ENCODE measurements at places on chromosomes 2 and 18. TPM values are rescaled to one million over a fixed set of nuclear protein-coding genes. Genes with fewer than 3 reads are reported as not detected.
A peak's percentile ranks its signal among the peaks of the same experiment; 100 is the strongest.

DNA sequence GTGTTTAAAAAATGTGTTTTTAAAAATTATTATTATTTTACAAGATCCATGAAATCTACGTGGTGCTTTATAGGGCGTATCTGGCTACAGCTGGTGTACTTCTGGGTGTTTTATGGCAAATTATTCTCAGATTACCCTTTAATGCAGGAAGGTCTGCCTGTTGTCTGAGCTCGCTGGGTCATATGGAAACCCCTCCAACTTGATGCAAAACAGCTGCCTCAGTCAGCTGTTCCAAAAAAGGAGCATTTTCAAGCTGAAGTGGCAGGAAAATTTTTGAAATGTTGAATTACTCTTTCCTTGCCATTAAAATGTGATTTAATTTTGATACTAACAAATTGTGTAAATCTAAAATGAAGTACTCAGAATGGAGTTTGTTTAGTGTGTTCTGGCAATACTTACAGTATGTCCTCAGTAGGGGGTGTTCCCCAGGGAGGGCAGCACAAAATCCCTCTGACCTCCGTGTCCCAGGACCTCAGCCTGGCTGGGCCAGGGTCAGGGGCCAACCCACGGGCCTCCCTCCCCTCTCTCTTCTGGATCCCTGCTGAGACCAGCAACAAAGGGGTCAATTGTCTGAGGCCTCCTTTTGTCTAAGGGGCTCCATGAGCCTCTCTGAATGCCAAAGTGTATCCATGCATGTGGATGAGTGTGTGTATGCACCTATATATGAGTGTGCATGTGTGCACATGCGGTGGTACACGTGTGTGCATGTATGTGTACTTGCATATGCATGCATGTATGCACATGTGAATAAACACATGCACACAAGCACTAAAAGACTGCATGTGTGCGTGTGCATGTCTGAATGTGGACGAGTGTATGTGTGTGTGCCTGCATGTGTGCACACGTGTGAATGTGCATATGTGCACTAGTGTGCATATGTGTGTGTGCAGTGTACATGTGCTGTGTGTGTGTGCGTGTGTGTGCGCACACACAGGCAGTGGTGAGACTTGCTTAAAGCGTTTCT, 105.4 kb downstream of the ACOXL start:
- no peak overlapping the region for H3K27ac ChIP-seq
- no peaks in the 10 kb centered on the region for H3K4me1 ChIP-seq
- H3K27me3 ChIP-seq = no peaks in the 10 kb centered on the region
- no peak overlapping the region for H3K4me3 ChIP-seq
- no peak for DNase-seq

DNA sequence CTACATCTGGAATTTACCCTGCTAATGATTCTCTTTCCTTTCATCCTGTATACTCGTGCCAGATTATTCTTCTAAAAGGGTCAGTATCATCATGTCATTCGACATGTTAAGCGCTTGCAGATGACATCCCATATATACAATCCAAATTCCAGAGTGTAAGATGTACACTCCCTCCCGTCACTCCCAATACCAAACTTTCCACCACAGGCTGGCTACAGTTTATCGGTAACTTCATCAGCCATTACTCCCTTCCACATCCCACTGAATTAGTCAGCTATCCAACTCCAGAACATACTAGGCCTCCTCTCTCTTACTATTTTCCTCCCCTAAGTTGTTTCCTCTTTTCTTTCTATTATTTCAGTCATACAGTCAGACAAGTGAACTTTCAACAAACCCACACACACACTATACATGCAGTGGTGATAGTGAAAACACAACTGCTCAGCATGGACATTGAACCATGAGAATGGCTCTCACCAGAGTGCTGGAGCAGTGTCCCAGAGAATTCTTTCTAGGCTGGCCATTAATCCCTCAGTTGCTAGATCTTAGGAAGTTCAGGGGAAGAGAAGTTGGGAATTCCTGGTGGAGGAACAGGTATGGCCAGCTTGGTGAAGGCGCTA, 10.6 kb upstream of the NMI start:
- H3K4me3 ChIP-seq = no peak overlapping the region
- DNase-seq = no peak
- no peaks in the 10 kb centered on the region for H3K36me3 ChIP-seq
- H3K27ac ChIP-seq = no peak overlapping the region
- no peaks in the 10 kb centered on the region for H3K27me3 ChIP-seq
- no peaks in the 10 kb centered on the region for H3K4me1 ChIP-seq

DNA sequence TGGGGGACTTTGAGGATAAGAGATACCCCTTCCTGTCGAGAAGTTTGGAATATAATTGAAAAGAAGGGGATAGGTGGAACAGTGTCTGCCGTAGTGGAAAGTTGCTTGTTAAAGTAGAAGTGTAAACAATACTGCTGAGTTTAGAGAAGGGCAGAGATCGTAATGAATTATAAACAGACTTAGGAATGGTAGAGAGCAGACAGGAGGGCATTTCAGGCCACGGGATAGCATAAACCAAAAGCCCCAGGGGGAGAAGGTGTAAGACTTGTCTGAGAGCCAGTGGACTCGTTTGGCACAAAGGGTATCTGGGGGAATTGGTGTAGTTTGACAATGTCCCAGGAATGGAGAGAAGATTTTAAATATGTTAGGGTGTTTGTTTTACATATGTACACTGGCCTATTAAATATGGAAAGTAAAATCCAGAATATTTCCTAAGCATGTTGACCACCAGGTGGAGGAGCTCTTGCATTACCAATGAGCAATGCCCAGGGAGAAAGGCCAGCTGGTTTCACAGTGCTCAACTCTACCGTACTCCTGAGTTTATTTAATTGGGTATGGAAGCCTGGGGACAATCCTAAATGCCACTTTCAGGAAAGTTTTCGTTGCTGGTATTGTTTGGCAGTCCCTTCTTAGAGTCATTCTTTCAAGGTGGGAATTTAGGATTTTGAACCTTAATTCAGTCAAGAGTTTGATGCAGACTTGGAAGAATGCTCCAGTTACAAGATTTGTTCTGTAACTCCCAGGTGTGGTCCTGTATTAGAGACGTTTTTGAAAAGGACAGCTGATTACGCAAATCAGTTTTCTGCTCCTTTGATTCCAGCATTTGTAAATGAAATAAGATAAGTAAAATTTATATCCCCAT, 7.5 kb downstream of the COPS8 start:
- peak overlapping the region; percentile 68 for H3K27ac ChIP-seq
- peaks cover 17% of the 10 kb centered on the region for H3K36me3 ChIP-seq
- peaks cover 25% of the 10 kb centered on the region for H3K4me1 ChIP-seq
- H3K4me3 ChIP-seq = no peak overlapping the region
- DNase-seq = peak; percentile 88

- no peaks in the 10 kb centered on the region for H3K36me3 ChIP-seq
- no peak overlapping the region for H3K27ac ChIP-seq
- DNase-seq = no peak
- H3K27me3 ChIP-seq = no peaks in the 10 kb centered on the region
These were observed 238.3 kb upstream of the REV1 start for GRCh38 chr2:99728166-99728565.

DNA sequence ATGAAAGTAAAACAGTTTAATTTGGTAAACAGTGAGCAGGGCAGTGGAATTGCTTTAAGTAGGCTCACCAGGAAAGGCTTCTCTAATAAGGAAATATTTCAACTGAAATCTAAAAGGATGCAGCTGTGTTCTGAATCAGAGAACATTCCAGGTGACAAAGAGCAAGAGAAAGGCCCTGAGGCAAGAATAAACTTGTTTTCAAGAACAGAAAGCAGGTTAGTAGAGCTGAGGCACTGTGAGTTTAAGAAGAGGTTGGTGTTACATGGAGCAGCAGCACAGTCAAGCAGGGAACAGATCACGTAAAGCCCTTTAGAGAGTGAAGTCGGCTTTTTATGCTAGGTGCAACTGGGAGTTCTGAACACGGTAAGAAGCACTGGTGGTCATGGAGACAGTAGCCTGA, 57.0 kb upstream of the SCN1A start:
- H3K36me3 ChIP-seq = no peaks in the 10 kb centered on the region
- no peaks in the 10 kb centered on the region for H3K4me1 ChIP-seq
- no peak overlapping the region for H3K27ac ChIP-seq
- no peaks in the 10 kb centered on the region for H3K27me3 ChIP-seq

PLEK gene
- total RNA-seq = 7.4 TPM

DNA sequence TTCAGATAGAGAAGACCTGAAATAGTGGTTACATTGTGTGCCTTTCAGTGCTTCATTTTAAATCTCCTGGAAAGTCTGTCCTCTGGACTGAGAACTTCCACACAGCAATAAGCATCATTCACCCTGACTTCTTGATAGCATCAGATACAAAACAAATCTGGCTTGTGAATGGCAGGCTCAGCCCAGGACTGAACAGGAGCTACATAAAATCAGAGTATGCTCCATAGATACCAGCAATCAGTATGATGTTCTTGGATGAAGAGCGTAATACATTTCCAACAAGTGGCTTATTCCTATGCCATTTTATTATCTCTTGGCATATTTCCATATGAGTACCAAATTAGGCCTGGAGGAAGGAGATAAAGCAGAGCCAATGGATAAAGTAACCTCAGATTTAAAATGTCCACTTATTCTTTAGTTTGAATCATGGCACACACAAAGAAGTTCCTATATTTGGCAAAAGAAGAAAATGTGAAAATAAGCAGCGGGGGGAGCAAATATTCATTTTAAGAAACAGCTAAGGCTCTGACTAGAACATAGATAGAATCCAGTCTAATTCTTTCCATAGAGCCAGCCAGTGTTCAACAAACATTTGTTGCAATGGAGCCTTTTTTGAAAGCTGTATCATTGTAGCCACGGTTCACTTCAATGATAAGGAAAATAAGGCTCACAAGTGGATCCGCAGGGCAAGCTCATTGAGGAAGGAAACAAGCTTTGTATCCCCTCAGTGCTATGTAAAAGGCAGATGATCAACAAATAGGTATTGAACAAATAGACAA, 230.8 kb upstream of the CHAC2 start:
- H3K27me3 ChIP-seq = no peaks in the 10 kb centered on the region
- no peak overlapping the region for H3K4me3 ChIP-seq
- DNase-seq = no peak
- no peaks in the 10 kb centered on the region for H3K36me3 ChIP-seq
- H3K27ac ChIP-seq = no peak overlapping the region

DNA sequence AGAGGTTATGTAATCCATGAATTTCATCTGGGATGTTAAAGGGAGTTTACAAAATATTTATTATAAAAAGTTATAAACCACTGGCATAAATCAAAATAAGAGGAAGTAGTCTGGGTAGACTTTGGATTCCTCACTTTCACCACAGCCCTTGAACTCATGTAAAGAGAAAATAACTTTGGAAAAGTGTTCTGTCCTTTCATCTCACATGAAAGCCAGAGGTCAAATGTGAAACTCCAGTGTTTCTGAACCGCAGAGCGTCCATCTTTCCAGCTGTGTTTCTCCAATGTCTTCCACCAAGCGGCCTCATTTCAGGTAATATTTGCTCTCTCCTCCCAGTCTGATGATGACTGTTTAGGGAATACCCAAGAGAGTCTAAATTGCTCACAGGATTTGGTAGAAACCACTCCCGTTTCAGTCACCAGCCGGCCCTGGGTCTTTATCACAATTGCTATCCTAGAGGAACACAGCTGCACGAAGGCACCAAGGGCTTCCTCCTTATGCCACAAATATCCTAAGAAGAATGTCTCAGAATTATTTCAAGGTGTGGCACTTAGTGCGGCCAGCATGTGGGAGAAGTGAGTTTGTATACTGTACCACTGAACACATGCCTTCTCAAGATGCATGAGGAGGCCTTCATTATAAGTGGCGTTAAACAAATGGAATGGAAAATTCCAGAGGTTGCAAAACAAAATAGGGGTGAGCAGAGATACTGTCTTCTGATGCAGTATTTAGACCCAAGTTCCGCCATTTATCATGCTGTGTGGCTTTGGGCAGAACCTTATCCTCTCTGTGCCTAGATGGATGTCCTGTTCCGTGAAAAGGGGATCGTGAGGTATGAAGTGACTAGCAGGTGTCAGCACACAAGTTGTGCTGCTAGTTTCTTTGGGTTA, 63.8 kb downstream of the ACTR2 start:
- no peak overlapping the region for H3K27ac ChIP-seq
- H3K27me3 ChIP-seq = no peaks in the 10 kb centered on the region
- H3K4me1 ChIP-seq = no peaks in the 10 kb centered on the region
- no peaks in the 10 kb centered on the region for H3K36me3 ChIP-seq
- no peak overlapping the region for H3K4me3 ChIP-seq
- DNase-seq = no peak

GRCh38 chr2:132414081-132414480, 2.5 kb upstream of the GPR39 start:
- no peaks in the 10 kb centered on the region for H3K27me3 ChIP-seq
- H3K36me3 ChIP-seq = no peaks in the 10 kb centered on the region
- H3K4me1 ChIP-seq = peaks cover 14% of the 10 kb centered on the region

GRCh38 chr2:136376211-136376610, 258.3 kb upstream of the CXCR4 start:
- no peak for DNase-seq
- H3K27ac ChIP-seq = no peak overlapping the region
- no peaks in the 10 kb centered on the region for H3K36me3 ChIP-seq
- H3K4me3 ChIP-seq = no peak overlapping the region
- no peaks in the 10 kb centered on the region for H3K4me1 ChIP-seq
- no peaks in the 10 kb centered on the region for H3K27me3 ChIP-seq

SLC4A5 gene
- total RNA-seq = 5.2 TPM

GRCh38 chr2:46086578-46087070, 210.6 kb upstream of the EPAS1 start:
- no peaks in the 10 kb centered on the region for H3K27me3 ChIP-seq
- no peaks in the 10 kb centered on the region for H3K4me1 ChIP-seq
- H3K4me3 ChIP-seq = no peak overlapping the region
- peak; percentile 42 for DNase-seq

CTNNA2 gene
- 1.8 TPM for total RNA-seq

ACMSD gene
- total RNA-seq = not detected

DNA sequence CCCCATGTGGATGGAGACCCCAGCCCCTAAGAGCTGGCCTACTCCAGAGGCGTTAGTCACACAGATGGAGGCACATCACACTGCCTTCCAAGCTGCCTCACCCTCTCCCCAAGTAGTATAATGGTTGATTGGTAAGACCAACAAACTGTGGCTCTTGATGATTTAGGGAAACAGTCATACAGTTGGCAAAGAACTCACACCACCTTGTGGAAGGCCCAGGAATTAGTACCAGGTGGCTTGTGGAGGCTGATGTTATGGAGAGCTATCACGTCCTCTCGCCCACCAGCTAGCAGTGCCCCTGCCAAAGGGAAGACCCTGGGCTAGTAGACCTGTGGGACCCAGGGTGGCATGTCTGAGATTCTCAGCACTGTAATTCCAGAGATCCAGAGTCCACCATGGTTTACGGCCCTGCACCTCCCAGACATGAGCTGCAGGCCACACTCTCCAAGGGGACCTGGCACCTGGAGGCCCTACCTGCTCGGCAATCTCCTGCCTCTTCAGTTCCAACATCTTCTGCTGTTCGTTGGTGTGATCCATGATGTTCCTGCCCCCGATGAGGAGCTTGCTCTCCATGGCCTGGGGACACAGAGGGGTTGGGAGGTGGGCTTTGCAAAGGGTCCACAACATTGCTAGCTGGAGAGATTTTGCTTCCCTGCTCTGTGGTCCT, 26.3 kb downstream of the KIF3C start:
- H3K27me3 ChIP-seq = no peaks in the 10 kb centered on the region
- H3K36me3 ChIP-seq = peaks cover 9% of the 10 kb centered on the region
- no peaks in the 10 kb centered on the region for H3K4me1 ChIP-seq
- H3K27ac ChIP-seq = no peak overlapping the region

PKP4 gene
- 29.3 TPM for total RNA-seq

- DNase-seq = peak; percentile 53
- no peak overlapping the region for H3K27ac ChIP-seq
- no peaks in the 10 kb centered on the region for H3K36me3 ChIP-seq
- H3K27me3 ChIP-seq = peaks cover 31% of the 10 kb centered on the region
These were observed 25.1 kb upstream of the GPR17 start for GRCh38 chr2:127620866-127621265.

- H3K27ac ChIP-seq = no peak overlapping the region
- no peaks in the 10 kb centered on the region for H3K4me1 ChIP-seq
- no peak overlapping the region for H3K4me3 ChIP-seq
- no peaks in the 10 kb centered on the region for H3K27me3 ChIP-seq
These were observed 15.7 kb downstream of the ZNF407 start for GRCh38 chr18:74613381-74613780.

All from sigmoid colon (tissue), 7 donors.